ENCODE measurements at places on chromosomes 2 and 18. TPM values are rescaled to one million over a fixed set of nuclear protein-coding genes. Genes with fewer than 3 reads are reported as not detected.

- no peak for DNase-seq
Observed at GRCh38 chr2:204479557-204479956, 65.7 kb upstream of the PARD3B start.

GRCh38 chr2:104606056-104606455 is 247.9 kb upstream of the POU3F3 start:
- DNase-seq, result no peak

DNA sequence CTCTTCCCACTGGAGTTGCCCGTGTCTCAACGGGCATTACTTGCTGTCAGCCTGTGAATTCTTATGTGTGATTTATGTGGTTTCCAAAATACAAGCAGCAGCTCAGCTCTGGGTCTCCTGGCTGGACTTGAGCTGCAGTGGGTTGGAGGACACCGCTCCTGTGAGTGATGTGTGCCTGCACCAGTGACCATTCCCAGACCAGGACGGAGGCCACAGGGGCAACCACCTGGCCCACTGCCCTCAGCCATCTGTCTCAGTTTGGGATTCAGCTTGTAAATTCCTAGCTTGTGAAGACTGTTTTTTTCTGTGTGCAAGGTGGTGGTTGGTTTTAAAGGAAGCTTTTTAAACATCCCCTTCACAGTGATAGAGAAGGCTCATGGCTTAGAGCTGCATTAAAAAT is 261.0 kb downstream of the BCL2 start:
- DNase-seq, result no peak

- no peak for DNase-seq
Observed at GRCh38 chr2:227890495-227891079, 19.2 kb downstream of the DAW1 start.

GRCh38 chr2:188320861-188321260 is 29.2 kb downstream of the GULP1 start:
- DNase-seq, result no peak

DNA sequence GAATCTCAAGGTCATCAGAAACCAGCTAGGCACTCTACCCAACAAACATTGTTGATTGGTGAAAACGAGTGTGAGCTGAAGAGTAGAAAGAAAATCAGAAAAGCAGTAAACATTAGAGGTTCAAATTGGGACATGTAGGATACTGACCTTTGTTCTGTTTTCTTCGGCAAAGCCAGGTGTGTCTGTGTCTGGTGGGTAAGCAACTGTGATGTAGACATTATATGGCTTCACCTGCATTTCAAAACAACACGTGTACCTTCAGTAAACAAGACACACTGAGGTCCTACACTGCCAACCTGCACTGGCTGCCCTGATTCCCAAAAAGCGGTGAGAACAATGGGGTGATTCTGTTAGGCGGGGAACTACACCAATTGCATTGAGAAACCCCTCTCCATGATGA is 22.7 kb downstream of the KDSR start:
- DNase-seq, result no peak

DNA sequence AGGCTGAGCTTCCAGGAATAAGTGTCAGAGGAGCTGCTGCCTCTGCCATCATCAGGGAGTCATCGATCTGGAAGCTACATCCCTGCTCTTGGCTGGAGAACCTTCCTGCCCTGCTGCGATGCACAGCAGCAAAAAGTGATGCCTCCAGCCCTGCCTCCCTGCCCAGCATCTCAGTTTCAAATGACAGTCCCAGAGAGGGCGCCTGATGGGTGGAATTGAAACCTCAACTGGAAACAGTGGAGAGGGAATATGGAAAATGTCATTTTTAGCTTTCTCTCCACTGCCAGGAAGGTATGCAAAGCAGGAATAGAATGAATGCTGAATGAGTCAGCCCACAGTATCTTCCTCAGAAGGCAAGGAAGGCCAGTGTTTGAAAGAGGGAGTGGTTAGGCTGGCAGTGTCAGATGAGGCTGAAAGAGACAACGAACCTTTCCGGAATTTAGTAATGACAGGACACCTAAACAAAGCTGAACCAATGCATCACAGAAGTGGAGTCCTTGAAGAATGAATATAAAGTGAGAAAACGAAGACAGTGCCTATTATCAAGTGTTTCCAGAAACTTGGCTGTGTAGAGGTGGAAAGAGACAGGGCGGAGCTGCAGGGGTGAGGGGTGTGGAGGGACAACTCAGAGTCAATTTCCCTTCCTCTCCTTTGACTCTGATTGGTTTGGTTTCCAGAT is 153.9 kb upstream of the NDUFV2 start:
- no peak for DNase-seq

GRCh38 chr2:23745068-23745725 is 181.7 kb downstream of the ATAD2B start:
- DNase-seq, result no peak

DNA sequence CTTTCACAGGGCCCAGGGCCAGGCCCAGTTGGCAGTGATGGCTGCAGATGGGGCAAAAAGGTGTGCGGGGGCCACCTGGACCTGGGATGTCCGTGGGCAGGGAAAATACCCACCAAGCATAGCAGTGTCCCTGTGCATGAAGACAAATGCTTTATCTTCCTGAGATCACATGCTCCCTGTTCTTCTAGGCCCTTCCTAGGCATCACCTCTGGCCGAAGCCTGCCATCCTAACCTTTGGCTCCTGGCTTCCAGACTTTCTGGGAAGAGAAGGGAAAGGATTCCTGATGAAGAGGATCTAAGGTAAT is 105.0 kb upstream of the SMAD2 start:
- DNase-seq, result no peak

DNA sequence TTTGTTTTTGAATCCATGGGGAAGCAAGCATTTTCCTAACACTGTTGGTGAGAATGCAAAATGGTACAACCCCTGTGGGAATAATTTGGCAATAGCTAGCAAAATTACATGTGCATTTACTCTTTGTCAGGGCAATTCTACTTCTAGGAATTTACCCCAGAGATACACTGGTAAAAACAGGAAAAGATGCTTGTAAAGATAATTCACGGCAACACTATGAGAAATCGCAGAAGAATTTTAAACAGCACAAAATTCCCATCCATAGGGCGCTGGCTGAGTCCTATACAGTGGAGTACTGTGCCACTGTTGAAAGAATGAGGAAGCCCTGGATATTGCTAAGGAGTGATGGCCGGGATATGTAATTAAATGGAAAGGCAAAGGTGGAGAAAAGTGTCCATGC is 75.8 kb downstream of the DGKD start:
- DNase-seq, result no peak

GRCh38 chr18:47911877-47912276 is 18.6 kb downstream of the SMAD2 start:
- no peak for DNase-seq

GRCh38 chr2:31893094-31893493 is 117.7 kb downstream of the MEMO1 start:
- DNase-seq, result no peak

- DNase-seq, result no peak
Observed at GRCh38 chr2:102780467-102780866, 18.6 kb downstream of the TMEM182 start.

DNA sequence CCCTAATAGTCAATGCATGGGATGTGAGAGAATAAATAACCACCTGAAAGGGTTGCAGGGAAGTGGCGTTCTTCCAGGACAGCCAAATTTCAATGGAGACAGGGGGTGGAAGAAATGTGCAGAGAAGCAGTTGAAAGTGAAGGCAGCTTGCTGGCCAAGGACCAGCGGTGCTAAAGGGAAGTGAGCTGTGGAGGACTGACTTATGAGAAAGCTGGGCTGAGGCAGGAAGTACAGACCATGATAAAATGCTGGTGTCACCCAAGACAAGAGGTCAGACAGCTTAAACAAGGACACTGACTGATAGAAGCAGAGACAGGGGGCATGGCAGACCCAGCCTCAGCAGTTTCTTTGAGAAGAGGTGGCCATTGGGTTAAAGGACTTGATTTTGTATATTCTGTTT is 106.7 kb downstream of the DTNB start:
- DNase-seq, result no peak

GRCh38 chr18:55839343-55839742 is 251.4 kb upstream of the TCF4 start:
- DNase-seq, result no peak

DNA sequence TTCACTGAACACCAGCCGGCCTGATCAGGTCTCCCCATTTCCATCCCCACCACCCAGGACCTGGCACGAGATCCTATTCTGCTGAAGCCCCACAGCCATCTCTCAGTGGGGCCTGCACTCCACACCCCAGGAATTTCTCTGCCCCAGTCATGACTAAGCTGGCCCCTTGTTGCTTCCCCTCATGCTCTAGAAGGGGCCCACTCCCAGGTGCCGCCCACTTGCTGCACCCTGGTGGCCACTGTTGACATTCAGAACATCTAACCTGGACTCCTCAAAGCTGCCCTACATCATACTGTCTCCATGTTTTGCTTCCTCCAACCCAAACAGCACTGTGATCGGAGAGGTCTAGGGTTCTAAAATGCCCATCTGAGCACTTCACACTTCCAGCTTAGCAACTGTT is 90.7 kb upstream of the KLHL29 start:
- no peak for DNase-seq

DNA sequence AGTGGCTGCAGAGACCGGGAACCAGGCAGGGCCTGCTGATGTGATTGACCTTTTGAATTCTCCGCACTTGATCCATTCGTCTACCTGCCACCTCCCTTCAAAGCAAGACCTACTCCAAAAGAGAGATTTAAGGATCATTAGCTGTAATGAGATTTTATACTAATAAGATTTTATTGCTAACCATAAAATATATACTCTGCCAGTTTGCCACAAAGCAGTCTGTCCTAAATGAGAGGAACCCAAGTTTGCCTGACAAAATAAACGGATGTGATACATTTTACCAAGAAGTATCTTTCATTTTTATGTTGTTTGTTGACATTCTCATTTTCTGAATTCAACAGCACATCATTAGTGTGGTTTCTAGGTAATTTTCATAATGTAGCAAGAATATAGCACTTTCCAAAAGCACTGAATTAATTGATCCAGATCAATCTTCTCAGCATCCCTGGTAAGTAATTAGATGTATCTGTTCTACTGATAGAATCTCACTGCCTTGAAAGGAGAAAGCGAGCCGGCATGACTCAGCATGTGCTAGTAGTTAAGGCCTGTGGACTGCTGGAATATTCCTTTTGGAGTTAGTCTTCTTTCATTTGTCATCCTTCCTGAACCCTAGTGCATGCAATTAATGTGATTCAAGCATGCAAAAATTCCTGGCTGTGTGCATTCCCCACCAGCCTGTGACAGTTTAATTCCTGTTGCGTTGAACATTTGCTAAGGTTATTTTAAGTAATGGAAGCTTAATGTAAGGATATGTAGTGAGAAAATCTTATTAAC is 128.5 kb downstream of the ARL6IP6 start:
- DNase-seq, result no peak

DNA sequence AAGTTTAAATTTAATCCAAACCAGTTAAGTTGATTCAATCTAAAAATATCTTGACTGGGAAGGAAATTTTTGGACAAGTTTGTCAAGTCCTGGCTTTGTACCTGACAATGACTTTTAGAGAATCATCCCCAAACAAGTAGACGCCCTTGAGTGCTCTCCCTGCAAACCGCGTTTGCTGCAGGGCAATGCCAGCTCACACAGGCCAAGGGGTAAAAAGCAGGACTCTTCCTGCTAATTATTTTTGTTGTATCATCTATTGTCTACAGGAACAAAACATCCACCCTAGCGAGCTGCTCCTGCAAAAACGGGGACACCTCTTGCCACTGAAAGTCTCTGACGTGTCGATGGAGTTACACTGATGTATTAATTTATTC is 10.9 kb downstream of the ID2 start:
- DNase-seq, result no peak

DNA sequence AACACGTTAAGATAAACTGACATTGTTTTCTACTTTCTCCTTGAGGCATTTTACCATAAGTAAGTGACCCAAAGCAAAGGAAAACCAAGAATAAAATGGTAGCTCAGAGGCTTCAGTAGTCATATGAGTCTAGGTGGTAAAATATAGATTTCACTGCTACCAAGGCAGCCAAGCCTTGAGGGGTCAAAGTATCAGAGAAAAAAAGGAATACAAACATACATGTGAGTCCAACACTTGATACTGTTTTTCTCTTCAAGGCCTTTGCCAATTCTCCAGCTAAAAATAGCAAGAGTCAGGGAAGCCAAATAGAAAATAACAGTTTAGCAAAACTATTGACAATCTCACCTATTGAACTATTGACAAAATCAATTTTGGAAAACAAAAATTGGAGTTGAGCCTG is 925.9 kb downstream of the BCL11A start:
- DNase-seq, result no peak

GRCh38 chr2:236548179-236548921 is 21.3 kb upstream of the ACKR3 start:
- no peak for DNase-seq

- DNase-seq, result no peak
Observed at GRCh38 chr2:120436885-120437603, 91.1 kb downstream of the INHBB start.

- no peak for DNase-seq
Observed at GRCh38 chr2:54271189-54271588, 15.2 kb upstream of the TSPYL6 start.

- DNase-seq, result no peak
Observed at GRCh38 chr2:47062681-47063537, 92.2 kb downstream of the STPG4 start.

DNA sequence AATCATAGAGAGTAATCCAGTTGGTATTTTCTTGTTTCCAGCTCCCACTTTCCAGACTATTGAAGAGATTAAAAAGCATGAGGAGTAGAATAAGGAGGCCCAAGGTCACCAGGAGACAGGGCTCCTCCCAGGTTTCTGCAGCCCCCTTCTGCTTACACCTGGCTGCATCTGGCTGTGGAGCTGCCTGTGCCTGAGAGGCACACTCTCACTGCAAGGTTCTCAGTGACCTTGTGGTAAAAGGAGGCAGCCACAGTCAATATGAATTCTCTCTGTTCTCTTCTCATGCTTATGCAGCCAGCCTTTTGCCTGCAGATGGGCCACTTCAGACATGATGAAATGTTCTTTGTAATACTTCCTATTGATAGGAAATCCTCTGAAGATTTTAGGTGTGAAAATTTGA is 233.7 kb downstream of the MYO3B start:
- no peak for DNase-seq

GRCh38 chr2:179139506-179139905 is 89.6 kb upstream of the CCDC141 start:
- DNase-seq, result no peak

Gene PER2
- total RNA-seq, result 14.3 TPM

Gene REG3G
- not detected for total RNA-seq

Gene COA5
- total RNA-seq, result 16.8 TPM

Gene HOXD13
- total RNA-seq, result not detected

Gene LIMS2
- 2.4 TPM for total RNA-seq

Gene NLRC4
- 0.57 TPM for total RNA-seq

Gene TNS1
- 74.4 TPM for total RNA-seq

Gene REG1B
- not detected for total RNA-seq

Gene DYNAP
- 38.5 TPM for total RNA-seq

Gene KCNK3
- total RNA-seq, result 0.95 TPM

Gene ASB18
- not detected for total RNA-seq

Gene IL18RAP
- not detected for total RNA-seq

Gene KIAA2012
- total RNA-seq, result not detected

Gene IL36G
- 7.3 TPM for total RNA-seq

Gene ZNF804A
- 0.19 TPM for total RNA-seq

Gene TNFRSF11A
- total RNA-seq, result 5.6 TPM

Gene UPP2
- not detected for total RNA-seq

All from esophagus squamous epithelium (tissue), 5 donors.